KG1 (cell line): ENCODE measurements at places on chromosomes 12 and 14.

- DNase-seq = peak; percentile 42
Measured at GRCh38 chr12:6635375-6635855, 344 bp downstream of the LPAR5 start.

- DNase-seq = no peak
Measured at GRCh38 chr12:69023840-69024239, 90.9 kb upstream of the CPM start.

GRCh38 chr12:99059824-99060511, 414.9 kb downstream of the APAF1 start:
- no peak for DNase-seq

GRCh38 chr14:101008631-101009336, 105.3 kb upstream of the RTL1 start:
- DNase-seq = no peak

DNA sequence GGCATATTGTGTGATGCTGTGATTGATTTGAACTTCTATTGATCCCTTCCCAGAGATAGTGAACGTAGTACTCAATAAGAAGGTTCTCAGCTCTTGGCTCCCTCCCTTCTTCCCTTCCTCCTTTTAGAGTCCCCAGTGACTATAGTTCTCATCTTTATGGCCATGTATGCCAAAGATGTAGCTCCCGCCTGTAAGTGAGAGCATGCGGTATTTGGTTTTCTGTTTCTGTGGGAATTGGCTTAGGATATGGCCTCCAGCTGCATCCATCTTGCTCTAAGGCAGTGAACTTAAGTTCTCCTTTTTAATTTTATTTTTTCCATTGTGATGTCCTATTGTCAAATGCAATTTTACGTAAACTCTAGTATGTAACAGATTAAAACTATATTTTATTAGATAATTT, 109.5 kb downstream of the AEBP2 start:
- DNase-seq = no peak

GRCh38 chr12:100808777-100809176, 14.2 kb downstream of the ANO4 start:
- DNase-seq = no peak

DNA sequence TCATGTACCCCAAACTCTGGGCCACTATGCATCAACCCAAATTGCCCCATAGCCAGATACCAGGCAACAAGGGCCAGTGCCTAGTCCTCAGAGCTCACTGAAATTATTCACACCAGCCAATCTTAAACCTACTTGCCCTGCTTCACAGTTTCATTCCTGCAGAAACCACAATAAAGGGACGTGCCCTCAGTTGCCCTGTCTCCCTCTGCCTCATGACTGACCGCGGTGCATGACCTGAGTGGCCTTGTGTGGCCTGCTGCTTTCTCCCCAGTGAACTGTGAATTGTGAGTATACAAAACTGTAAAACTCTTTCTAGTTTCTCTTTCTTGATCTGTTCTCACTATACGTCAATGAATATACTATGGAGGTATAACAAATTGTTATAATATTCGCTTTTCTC, 490.9 kb upstream of the MIS18BP1 start:
- DNase-seq = no peak

DNA sequence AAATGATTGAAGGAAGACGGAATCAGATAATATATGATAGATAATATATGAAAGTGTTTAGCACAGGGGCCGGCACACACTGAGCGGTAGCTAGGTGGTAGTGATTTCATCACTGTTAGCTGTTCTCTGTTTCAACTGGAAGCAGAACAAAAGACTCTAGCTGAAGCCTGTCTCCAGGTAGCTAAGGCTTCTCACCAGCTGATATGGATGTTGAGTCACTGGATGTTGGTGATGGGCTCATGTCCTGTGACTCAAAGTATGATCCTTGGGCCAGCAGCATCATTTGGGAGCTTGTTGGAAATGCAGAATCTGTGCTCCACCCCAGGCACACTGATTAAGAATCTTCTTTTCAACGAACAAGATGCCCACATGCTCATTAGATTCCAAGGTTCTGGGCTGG, 21.7 kb upstream of the KCNA5 start:
- no peak for DNase-seq

GRCh38 chr14:53539489-53540126, 386.5 kb upstream of the DDHD1 start:
- DNase-seq = peak; percentile 18
